ENCODE measurements at places on chromosomes 4 and X.

DNA sequence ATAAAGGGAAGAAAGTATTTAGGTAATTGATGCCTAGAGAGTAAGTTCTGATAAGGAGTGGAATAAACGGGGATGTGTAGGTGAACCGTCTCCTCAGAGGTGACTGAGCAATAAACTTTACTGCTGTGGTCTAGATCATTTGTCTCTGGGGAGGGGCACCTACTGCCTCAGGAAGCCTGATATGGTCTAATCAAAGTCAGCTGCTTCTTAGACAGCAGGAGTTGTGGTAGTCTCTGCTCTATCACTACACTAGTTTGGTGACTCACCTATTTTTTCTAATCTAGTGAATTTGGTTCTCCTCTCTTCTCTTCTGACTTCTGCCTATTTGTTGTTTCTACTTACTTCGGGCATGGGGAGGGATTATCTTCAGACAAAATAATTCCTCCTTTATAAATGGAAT lies 95.1 kb upstream of the STIM2 start:
- DNase-seq: no peak

DNA sequence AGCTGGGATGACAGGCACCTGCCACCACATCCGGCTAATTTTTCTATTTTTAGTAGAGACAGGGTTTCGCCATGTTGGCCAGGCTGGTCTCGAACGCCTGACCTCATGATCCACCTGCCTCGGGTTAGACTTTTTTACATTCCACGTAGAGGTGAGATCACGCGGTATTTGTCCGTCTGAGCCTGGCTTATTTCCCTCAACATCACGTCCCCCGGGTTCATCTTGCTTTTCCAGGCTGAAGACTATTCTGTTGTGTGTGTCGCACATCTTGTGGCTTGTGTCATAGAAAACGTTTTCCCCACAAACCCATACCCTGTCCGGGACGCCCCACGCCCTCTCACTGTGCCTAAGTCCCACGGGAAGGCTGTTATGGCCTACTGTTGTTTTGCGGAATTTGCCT lies 185.3 kb downstream of the CRLF2 start:
- no peak for DNase-seq

DNA sequence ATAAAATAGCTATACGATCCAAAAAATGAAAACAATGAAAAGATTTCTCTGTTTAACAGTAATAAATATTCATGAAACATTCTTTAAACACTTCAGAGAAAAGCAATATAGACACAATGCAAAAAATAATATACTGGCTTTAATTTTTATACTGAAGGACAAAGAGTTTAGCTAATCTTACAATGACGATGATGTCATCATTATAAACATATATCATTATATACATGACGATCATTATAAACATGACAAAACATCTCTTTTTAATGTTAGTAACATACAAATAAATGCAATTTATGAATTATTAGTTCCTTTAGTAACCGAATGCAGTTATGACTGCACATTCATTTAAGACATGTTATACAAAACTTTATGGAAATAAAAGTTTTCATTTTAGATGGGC lies 1434.6 kb downstream of the PCDH18 start:
- DNase-seq: no peak

GRCh38 chr4:71664366-71664765 lies 119.5 kb downstream of the GC start:
- DNase-seq: no peak

GRCh38 chr4:82661181-82661992 lies 99.6 kb upstream of the TMEM150C start:
- DNase-seq: no peak

DNA sequence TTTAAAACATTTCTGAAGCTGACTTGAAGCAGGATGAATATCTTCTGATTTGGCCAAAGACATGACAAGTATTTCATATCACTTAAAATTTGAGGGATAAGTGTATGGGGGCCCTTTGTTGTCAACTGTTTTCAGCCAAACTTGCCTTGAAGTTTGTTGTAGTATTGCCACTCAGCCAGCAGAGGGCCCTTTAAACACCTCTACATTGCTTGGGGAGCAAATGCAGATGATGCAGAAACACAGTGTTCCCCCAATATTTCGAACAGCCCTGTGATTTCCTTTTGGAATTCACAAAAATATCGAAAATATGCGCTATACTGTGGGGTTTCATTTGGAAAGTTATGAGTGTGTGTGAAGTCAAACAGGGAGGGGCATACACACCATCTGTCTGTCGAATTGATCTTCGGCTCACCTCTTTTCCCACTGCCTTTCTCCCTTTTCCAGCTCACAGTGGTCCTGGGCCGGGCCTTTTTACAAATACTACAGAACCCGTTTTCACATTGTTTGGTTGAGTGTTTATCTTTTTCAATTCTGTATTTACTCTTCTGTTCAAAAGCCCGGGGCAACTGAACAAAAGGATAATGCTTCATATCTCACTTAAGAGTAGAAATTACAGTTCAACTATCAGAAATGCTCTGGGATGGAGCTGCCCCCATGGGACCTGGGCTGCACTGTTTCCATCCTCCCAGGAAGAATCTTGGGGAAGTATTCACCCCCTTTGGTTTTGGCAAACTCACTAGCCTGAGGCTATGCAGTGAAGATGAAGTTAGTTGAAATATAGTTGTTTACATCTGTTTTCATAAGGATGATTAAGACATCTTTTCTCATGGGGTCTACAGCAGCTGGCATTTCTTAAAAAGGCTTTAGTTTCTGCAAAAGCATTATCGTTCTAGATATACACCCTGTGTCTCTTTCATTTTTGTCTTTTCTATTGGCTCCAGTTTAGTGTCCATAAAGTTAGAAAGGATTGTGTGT lies 137.6 kb downstream of the EGF start:
- DNase-seq: peak; percentile 62

Data from fibroblast of pulmonary artery (primary cell).